ENCODE measurements at places on chromosomes 4 and X. TPM values are rescaled to one million over a fixed set of nuclear protein-coding genes. Genes with fewer than 3 reads are reported as not detected.
A peak's percentile ranks its signal among the peaks of the same experiment; 100 is the strongest.

The MRPS18C gene
- polyA plus RNA-seq, result 31.3 TPM

The SERPINA7 gene
- not detected for polyA plus RNA-seq

The ARMCX1 gene
- 4.3 TPM for polyA plus RNA-seq

The EGF gene
- polyA plus RNA-seq, result 0.48 TPM

The SFRP2 gene
- polyA plus RNA-seq, result 1.1 TPM

The PITX2 gene
- polyA plus RNA-seq, result 34.3 TPM

The GATA1 gene
- not detected for polyA plus RNA-seq

DNA sequence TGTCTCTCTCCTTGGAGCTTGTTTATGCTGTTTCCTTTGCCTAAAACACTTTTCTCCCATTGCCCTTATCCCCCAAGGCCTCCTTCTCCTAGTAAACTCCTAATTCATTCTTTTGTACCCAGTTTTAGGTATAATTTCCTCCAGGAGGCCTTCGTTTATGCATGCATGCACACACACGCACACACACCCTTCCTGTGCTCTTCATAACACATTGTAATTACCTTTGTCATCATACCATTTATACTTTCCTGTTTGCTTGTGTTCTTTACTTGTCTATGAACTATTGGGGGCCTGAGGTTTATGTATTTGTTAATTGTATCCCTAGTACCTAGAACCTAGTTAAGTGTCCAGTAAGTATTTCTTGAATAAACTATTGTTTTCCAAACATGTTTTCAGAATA is 45.5 kb downstream of the XIAP start:
- H3K36me3 ChIP-seq, result peaks cover 18% of the 10 kb centered on the region
- H3K4me1 ChIP-seq, result no peaks in the 10 kb centered on the region
- H3K27me3 ChIP-seq, result no peaks in the 10 kb centered on the region
- no peak for DNase-seq

GRCh38 chrX:24241822-24242648 is 71.8 kb downstream of the SUPT20HL2 start:
- no peaks in the 10 kb centered on the region for H3K4me1 ChIP-seq
- no peak overlapping the region for H3K4me3 ChIP-seq
- DNase-seq, result peak; percentile 26

GRCh38 chrX:23944234-23944633 is 36.4 kb downstream of the CXorf58 start:
- H3K27me3 ChIP-seq, result no peaks in the 10 kb centered on the region
- no peaks in the 10 kb centered on the region for H3K4me1 ChIP-seq
- H3K4me3 ChIP-seq, result no peak overlapping the region

- no peak overlapping the region for H3K27ac ChIP-seq
- H3K36me3 ChIP-seq, result no peaks in the 10 kb centered on the region
- no peaks in the 10 kb centered on the region for H3K27me3 ChIP-seq
- H3K4me1 ChIP-seq, result no peaks in the 10 kb centered on the region
Measured at GRCh38 chr4:60078984-60079383, 1121.1 kb upstream of the ADGRL3 start.

DNA sequence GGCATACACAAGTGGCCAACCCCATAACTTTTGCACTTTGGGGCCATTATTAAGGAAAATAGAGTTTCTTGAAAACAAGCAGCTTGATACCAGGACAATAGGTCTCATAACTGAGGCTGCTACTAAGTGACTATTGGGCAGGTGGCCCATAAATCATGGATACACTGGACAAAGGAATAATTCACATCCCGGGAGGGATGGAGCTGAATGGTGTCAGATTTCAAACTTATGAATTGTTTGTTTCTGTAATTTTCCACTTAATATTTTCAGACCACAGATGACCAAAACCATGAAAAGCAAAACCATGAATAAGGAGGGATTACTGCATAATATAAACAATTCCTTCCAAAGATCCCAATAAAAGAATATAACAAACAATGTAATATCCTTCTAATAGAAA is 114.4 kb downstream of the WDFY3 start:
- no peaks in the 10 kb centered on the region for H3K4me1 ChIP-seq
- H3K36me3 ChIP-seq, result peaks cover 7% of the 10 kb centered on the region
- no peak for DNase-seq
- no peak overlapping the region for H3K27ac ChIP-seq
- H3K27me3 ChIP-seq, result no peaks in the 10 kb centered on the region

GRCh38 chrX:31497086-31497485 is 425.2 kb upstream of the FTHL17 start:
- H3K36me3 ChIP-seq, result no peaks in the 10 kb centered on the region
- H3K4me3 ChIP-seq, result no peak overlapping the region
- no peak overlapping the region for H3K27ac ChIP-seq
- no peaks in the 10 kb centered on the region for H3K4me1 ChIP-seq

DNA sequence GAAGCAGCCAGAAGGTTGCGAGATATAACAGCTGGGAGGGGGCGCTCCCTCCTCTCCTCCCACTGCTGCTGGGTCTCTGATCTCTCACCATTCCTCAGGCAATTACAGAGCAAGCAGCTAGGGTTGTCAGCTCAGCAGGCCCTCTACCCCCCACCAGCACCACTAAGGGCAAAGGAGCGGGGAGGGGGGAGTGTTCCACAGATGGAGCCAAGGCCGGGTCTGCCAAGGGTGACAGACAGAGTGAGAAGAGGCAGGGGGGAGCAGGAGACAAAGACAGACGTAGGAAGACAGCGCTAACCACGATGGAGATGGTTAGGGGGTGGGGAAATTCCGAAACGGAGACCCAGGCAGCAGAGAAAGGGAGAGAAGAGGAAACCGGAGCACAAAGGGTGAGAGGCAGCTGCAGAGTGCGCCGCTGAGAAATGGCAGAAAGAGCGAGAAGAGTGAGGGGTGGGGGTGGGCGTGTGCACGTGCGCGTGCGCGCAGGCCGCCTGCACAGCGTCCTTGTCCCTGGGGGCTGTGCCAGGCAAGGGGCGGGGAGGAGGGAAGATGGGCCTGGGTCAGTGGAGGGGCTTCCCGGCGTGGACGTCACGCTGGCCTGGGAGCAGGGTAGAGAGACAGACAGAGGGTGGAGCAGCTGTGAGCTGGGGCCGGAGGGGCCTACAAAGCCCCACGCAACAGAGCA is 6.9 kb downstream of the L1CAM start:
- no peaks in the 10 kb centered on the region for H3K36me3 ChIP-seq
- H3K27me3 ChIP-seq, result peaks cover 6% of the 10 kb centered on the region
- no peak for DNase-seq
- no peaks in the 10 kb centered on the region for H3K4me1 ChIP-seq
- no peak overlapping the region for H3K27ac ChIP-seq

DNA sequence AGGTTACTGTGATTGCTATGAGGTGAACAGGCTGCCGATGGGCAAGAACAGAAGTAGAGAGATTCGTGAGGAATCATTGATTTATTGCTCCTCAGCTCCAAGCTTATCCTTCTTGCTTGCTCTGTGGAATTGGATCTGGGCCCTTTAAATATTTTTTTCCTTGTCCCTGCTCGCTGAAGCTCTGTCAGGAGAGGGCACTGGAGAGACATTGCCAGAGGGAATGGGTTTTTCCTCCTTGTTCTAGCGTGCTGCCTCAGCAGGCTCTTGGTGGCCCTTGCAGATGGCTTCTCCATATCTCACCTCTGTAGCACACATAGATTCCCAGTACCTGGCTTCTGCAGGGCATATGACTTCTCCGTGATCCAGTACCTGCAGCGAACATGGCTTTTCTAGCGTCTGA is 67.4 kb downstream of the CNGA2 start:
- no peak overlapping the region for H3K4me3 ChIP-seq
- H3K27ac ChIP-seq, result no peak overlapping the region
- no peaks in the 10 kb centered on the region for H3K27me3 ChIP-seq
- no peaks in the 10 kb centered on the region for H3K4me1 ChIP-seq
- peak; percentile 3 for DNase-seq

DNA sequence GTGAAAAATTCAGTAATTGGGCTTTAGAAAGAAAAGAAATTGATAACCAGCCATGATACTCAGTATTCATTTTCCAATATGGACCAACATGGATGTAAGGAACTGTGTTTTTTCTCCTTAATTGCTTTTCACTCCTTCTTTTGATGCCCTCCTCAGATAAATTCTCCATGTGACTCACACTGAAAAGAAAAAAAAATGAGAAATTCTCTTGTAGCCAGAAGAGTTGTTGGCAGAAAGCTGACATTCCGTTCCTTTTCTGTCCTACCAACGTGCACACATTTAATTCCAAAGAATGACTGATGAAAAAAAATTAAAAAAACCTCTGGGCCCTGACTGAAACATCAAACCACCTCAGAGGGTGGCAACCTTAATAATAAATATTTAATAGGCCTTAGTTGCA is 153.1 kb downstream of the AMELX start:
- no peaks in the 10 kb centered on the region for H3K36me3 ChIP-seq
- no peak overlapping the region for H3K4me3 ChIP-seq
- H3K4me1 ChIP-seq, result no peaks in the 10 kb centered on the region
- DNase-seq, result no peak
- H3K27ac ChIP-seq, result no peak overlapping the region

GRCh38 chrX:129958083-129958465 is 24.4 kb upstream of the BCORL1 start:
- H3K27me3 ChIP-seq, result no peaks in the 10 kb centered on the region
- H3K4me3 ChIP-seq, result no peak overlapping the region
- H3K36me3 ChIP-seq, result no peaks in the 10 kb centered on the region
- DNase-seq, result no peak
- H3K4me1 ChIP-seq, result peaks cover 20% of the 10 kb centered on the region
- peak overlapping the region; percentile 51 for H3K27ac ChIP-seq

- H3K27ac ChIP-seq, result no peak overlapping the region
- H3K4me1 ChIP-seq, result peaks cover 9% of the 10 kb centered on the region
- H3K4me3 ChIP-seq, result no peak overlapping the region
- DNase-seq, result no peak
- H3K36me3 ChIP-seq, result no peaks in the 10 kb centered on the region
Measured at GRCh38 chr4:40562208-40562607, 67.5 kb downstream of the RBM47 start.

DNA sequence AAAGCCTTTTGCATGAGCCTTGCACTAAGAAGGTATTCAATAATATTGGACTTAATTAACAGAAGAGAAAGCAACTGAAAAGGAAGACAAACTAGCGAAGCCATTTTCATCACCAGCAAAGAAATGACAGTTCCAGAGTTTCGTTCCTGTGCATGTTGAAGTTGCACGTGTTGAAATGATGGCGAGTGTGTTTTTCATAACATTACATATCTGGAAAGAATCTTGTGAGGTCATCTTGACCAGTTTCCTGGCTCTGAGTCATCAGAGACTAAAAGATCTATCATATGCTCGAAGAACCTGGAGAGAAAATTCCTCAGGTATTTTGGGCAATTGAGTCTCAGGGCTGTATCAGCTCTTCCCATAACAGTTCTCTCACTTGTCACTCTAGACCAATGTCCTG is 106.2 kb upstream of the MAML3 start:
- DNase-seq, result no peak
- no peak overlapping the region for H3K4me3 ChIP-seq
- H3K4me1 ChIP-seq, result no peaks in the 10 kb centered on the region
- H3K27me3 ChIP-seq, result no peaks in the 10 kb centered on the region
- H3K27ac ChIP-seq, result no peak overlapping the region

- no peak overlapping the region for H3K4me3 ChIP-seq
- no peaks in the 10 kb centered on the region for H3K4me1 ChIP-seq
- H3K36me3 ChIP-seq, result no peaks in the 10 kb centered on the region
- H3K27me3 ChIP-seq, result no peaks in the 10 kb centered on the region
- DNase-seq, result no peak
Measured at GRCh38 chr4:165312506-165312905, 15.0 kb upstream of the MSMO1 start.

DNA sequence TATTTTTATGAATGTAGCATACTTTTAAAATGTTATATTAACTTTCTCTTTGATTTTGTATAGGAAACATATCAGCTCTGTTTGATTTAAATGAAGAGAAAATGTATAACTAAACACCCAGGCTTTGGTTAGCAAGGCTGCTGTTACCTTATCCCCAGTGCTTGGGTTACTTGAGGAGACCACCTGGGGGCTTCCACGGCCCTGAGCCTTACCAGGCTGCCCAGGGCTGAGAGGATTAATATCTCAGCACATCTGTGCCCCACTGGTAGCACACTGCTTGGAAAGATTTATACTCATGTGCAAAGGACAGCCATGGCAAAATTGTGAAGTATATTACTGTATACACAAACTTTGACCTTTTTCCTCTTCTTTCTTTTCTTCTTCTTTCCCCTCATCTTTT is 752.9 kb downstream of the RAPGEF2 start:
- no peak overlapping the region for H3K4me3 ChIP-seq
- H3K4me1 ChIP-seq, result no peaks in the 10 kb centered on the region
- H3K27ac ChIP-seq, result no peak overlapping the region
- no peaks in the 10 kb centered on the region for H3K27me3 ChIP-seq
- no peak for DNase-seq

GRCh38 chr4:181966104-181966551 is 277.1 kb upstream of the TENM3 start:
- DNase-seq, result no peak
- H3K36me3 ChIP-seq, result no peaks in the 10 kb centered on the region
- no peak overlapping the region for H3K27ac ChIP-seq
- no peaks in the 10 kb centered on the region for H3K27me3 ChIP-seq

DNA sequence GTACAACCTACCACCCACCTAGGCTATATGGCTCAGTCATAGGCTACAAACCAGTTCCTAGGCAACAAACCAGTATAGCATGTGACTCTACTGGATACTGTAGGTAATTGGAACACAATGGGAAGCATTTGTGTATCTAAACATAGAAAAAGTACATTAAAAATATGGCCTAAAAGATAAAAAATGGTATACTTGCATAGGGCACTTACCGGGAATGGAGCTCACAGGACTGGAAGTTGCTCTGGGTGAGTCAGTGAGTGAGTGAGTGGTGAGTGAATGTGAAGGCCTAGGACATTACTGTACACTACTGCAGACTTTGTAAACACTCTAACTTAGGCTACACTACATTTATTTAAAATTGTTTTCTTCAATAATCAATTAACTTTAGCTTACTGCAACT is 139.2 kb upstream of the RBPJ start:
- no peaks in the 10 kb centered on the region for H3K27me3 ChIP-seq
- no peak overlapping the region for H3K27ac ChIP-seq
- H3K4me1 ChIP-seq, result peaks cover 2% of the 10 kb centered on the region
- no peak for DNase-seq
- H3K36me3 ChIP-seq, result no peaks in the 10 kb centered on the region

- H3K4me1 ChIP-seq, result no peaks in the 10 kb centered on the region
- no peak overlapping the region for H3K4me3 ChIP-seq
- H3K36me3 ChIP-seq, result no peaks in the 10 kb centered on the region
- DNase-seq, result no peak
- H3K27ac ChIP-seq, result no peak overlapping the region
- H3K27me3 ChIP-seq, result no peaks in the 10 kb centered on the region
Measured at GRCh38 chr4:154720618-154721267, 23.1 kb upstream of the LRAT start.

DNA sequence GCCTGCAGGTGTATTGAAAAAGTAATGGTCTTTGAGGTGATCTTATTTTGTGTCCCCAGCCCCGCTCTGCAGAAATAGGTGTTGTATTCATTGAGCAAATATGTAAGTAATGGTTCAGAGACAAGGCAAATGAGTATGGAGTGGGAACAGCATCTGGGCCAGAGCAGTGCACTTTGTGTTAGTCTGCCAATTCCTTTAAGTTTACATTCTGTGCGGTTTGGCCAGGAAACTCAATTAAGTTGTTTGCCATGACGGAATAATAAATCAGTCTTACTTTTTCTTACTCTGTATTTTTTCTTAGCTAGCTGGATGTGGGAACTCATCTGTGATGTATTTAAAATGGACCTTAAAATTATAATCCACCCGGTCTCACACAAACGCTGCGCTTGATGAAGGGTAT is 12.6 kb downstream of the DCLK2 start:
- DNase-seq, result no peak
- no peaks in the 10 kb centered on the region for H3K4me1 ChIP-seq
- H3K27me3 ChIP-seq, result no peaks in the 10 kb centered on the region
- H3K36me3 ChIP-seq, result no peaks in the 10 kb centered on the region
